Fibroblast of lung (primary cell): ENCODE measurements at places on chromosomes 1 and 21. TPM values are rescaled to one million over a fixed set of nuclear protein-coding genes. Genes with fewer than 3 reads are reported as not detected.

GRCh38 chr1:156244126-156244525 lies 2.1 kb downstream of the BGLAP start:
- no peak overlapping the region for H3K4me3 ChIP-seq
- peaks cover 3% of the 10 kb centered on the region for H3K4me1 ChIP-seq
- peaks cover 10% of the 10 kb centered on the region for H3K27me3 ChIP-seq
- H3K27ac ChIP-seq, result no peak overlapping the region

DNA sequence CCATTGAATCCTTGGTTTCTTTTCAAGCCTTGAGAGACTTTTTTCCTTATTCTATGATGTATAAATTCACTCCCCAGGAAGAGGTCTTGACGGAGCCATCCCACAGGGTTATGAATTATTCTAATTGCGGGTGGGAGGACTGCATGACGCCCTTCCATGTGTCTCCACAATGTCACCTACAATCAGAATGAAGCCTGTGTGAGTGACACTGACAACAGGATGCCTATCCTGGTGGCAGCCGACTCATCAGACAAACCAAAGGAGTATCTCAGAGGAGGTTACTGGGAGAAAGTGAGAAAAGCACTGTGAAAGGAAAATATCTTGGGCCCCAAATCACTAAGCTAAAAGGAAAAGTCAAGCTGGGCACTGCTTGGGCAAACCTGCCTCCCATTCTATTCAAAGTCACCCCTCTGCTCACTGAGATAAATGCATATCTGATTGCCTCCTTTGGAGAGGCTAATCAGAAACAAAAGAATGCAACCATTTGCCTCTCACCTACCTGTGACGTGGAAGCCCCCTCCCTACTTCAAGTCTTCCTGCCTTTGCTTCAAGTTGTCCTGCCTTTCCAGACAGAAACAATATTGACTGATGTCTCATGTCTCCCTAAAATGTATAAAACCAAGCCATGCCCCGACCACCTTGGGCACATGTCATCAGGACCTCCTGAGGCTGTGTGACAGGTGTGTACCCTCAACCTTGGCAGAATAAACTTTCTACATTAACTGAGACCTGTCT lies 98.4 kb downstream of the SMYD2 start:
- no peak for DNase-seq
- no peak overlapping the region for H3K4me3 ChIP-seq
- H3K27me3 ChIP-seq, result no peaks in the 10 kb centered on the region
- H3K4me1 ChIP-seq, result peaks cover 11% of the 10 kb centered on the region

- H3K4me3 ChIP-seq, result no peak overlapping the region
- H3K27ac ChIP-seq, result no peak overlapping the region
- H3K27me3 ChIP-seq, result no peaks in the 10 kb centered on the region
- no peaks in the 10 kb centered on the region for H3K36me3 ChIP-seq
- no peak for DNase-seq
These were observed 24.9 kb downstream of the ITPKB start for GRCh38 chr1:226714148-226714547.

DNA sequence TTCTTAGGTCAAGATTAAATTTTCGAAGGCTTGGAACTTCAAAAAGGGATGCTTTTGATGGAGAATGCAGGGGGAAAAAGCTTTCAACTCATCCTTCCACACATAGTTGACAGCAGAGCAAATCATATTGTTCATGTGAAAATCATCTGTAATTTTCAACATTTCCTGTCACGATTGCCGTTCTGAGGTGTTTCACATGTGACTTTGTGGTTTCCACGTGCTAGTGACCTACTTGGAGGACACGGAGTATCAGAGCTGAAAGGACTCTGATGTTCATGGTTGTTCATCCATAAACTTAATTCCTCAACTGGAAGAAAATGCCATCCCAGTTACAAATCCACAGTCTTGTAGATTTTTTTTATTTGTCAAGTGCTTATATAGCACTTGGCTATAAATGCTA lies 79.1 kb downstream of the ZP4 start:
- H3K27ac ChIP-seq, result no peak overlapping the region
- H3K4me1 ChIP-seq, result no peaks in the 10 kb centered on the region
- no peak overlapping the region for H3K4me3 ChIP-seq
- no peaks in the 10 kb centered on the region for H3K36me3 ChIP-seq
- DNase-seq, result no peak
- H3K27me3 ChIP-seq, result no peaks in the 10 kb centered on the region

Gene CELA3B
- not detected in 2 replicates for total RNA-seq

Gene NBPF4
- total RNA-seq, result not detected in 2 replicates
